COLO829 (cell line): ENCODE measurements at places on chromosomes 11 and 22.

- DNase-seq = no peak
Observed at GRCh38 chr11:23308041-23308440, 447.8 kb upstream of the CCDC179 start.

- DNase-seq = no peak
Observed at GRCh38 chr22:39731881-39732555, 161.5 kb downstream of the CACNA1I start.

DNA sequence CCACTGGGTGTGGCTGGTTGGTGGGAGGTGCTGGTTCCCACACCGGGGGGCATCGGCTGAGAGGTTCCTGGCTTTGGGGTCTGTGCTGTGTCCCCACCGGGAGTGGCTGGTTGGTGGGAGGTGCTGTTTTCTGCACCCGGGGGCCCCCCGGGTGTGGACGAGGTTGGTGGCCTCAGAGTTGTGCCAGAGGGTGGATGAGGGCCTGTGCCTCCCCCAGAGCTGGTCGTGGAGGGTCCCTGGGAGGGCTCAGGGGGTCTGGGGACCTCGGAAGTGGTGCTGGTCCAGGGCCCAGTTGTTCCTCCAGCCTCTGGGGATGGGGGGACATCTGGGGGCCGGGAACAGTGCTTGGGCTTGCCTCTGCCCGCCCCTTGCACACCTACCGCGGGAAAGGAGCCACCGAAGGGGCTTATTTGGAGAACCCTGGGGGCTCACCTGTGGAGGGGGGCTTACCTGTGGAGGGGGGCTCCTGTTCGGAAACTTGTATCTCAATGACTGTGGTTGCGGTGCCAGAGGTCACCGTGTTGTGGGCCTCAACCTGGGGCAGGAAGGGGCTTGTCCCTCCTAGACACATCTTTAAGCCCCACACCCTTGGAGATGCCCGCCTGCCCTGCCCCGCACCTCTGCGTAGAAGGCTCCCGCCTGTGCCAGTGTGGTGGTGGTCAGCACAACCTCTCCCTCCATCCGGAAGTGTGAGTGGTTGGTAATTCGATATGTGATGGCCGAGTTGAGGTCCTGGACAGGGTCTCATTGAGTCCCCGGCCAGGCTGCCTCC lies 3.3 kb upstream of the IRF7 start:
- no peak for DNase-seq

- no peak for DNase-seq
Observed at GRCh38 chr11:78223320-78223954, 34.7 kb downstream of the USP35 start.

- no peak for DNase-seq
Observed at GRCh38 chr11:8652140-8652539, 30.3 kb downstream of the TRIM66 start.

- DNase-seq = peak; percentile 25
Observed at GRCh38 chr11:114441921-114442320, 2.7 kb downstream of the REXO2 start.

DNA sequence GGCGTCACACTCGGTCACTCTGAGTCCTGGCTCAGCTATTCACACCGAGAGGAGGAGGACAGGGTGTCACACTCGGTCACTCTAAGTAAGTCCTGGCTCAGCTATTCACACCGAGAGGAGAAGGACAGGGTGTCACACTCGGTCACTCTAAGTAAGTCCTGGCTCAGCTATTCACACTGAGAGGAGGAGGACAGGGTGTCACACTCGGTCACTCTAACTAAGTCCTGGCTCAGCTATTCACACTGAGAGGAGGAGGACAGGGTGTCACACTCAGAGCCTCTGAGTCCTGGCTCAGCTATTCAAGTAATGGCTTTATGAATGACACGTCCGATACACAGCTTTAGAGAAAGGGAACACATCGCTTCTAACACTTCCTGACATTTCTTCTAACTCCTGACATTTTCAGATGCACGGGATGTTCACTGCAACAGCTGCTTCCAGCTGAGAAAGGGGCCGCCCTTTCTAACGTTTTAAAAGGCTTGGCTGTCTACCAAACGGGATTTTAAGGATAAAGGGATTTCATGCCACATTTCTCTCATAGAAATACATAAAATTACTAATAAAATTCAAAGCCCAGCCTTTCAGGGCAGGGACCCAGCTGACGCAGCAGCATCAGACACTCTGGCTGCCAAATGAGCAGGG lies 28.1 kb downstream of the DRD4 start:
- no peak for DNase-seq
